ENCODE measurements at places on chromosomes 13 and 19.

- no peak for DNase-seq
These were observed 13.9 kb downstream of the C3 start for GRCh38 chr19:6706633-6706958.

- DNase-seq = no peak
These were observed 17.7 kb upstream of the RUBCNL start for GRCh38 chr13:46404733-46405100.

GRCh38 chr13:37375724-37376123 is 222.8 kb downstream of the POSTN start:
- DNase-seq = no peak

- DNase-seq = no peak
These were observed 32.0 kb downstream of the ZNRF4 start for GRCh38 chr19:5487222-5487621.

GRCh38 chr13:110445722-110446574 is 115.6 kb downstream of the RAB20 start:
- no peak for DNase-seq

DNA sequence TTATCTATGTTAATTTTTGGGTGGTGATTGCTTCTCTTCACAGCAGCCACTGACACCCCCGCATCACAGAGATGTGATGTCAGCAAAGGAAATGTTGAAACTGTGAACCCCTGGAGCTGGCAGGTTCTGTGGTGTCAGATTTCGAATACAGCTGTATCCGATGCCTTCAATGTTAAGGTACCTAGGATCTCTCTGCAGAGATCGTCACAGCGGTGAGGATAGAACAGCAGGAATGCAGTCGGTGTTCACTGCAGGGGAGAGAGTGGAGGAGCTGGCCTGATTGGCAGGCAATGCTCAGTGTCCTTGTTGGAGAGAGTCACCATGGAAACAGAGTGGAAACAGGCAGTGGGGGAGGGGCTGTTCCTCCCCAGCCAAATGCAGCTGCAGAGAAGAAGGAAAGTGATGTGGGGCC is 79.5 kb upstream of the ZNF835 start:
- DNase-seq = no peak

DNA sequence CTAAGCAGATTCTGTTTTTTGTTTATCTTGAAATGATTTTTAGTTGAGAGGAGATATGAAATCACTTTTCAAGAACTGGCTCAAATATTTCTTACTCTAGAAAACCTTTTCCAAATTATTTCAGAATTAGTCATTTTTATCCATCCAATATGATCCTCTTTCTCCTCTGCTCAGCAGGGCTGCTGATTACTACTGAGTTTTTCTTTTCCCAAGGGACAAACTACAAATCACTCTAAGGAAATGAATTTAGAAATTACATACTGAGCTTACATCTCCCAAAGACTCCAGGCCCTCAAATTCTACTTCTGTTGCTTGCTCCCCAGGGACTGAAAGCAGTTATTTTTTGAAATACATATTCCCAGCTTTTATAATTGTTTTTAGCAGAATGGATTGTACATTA is 87.4 kb upstream of the UFM1 start:
- DNase-seq = no peak

- DNase-seq = no peak
These were observed 23.2 kb downstream of the SUGP1 start for GRCh38 chr19:19296953-19297689.

DNA sequence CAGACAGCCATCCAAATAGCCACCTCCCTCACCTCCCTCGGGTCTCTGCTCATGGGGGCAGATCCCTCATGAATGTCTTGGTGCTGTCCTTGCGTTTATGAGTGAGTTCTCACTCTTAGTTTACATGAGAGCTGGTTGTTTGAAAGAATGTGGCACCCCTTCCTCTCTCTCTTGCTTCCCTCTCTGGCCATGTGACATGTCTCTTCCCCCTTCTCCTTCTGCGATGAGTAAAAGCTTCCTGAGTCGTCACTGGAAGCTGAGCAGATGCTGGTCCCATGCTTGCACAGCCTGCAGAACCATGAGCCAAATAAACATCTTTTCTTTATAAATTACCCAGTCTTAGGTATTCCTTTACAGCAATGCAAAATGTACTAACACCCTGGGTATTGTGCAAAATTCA is 208.7 kb downstream of the LACC1 start:
- DNase-seq = no peak

DNA sequence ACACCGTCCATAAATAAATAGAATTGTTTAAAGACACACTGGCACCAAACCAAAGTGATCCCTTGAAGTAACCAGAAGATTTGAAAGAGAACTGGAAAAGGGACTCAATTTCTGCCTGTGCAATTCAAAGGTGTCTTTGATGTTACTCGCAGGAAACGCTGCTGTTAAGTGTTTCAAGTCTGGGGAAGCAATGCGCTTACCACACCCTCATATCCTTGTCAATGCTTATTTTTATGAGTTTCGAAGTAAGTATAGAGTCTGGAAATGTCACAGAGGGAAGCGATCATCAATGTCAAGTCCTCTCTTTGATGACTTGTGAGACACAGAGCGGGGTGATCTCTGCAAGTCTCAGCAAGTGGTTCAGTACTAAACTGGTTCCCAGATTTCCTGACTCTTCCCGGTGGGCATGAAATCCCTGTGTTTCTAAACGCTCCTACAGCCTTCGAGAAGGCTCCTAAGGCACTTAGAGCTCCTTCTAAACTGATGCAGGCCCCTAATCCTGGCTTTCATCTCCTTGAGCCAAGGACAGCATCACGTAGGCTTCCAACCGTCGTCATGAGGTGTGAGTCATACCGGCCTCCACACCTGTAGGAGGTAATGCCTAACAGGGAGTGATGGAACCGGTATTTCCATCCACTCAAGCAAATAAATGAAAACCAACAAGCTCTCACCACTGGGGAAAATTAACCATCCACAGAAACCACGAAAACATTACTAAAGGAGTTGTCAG is 22.8 kb downstream of the SYDE1 start:
- no peak for DNase-seq

GRCh38 chr13:112767506-112768471 is 78.0 kb downstream of the ATP11A start:
- DNase-seq = peak; percentile 48

- DNase-seq = peak; percentile 54
These were observed 373 bp downstream of the TNFAIP8L1 start for GRCh38 chr19:4639531-4640246.

DNA sequence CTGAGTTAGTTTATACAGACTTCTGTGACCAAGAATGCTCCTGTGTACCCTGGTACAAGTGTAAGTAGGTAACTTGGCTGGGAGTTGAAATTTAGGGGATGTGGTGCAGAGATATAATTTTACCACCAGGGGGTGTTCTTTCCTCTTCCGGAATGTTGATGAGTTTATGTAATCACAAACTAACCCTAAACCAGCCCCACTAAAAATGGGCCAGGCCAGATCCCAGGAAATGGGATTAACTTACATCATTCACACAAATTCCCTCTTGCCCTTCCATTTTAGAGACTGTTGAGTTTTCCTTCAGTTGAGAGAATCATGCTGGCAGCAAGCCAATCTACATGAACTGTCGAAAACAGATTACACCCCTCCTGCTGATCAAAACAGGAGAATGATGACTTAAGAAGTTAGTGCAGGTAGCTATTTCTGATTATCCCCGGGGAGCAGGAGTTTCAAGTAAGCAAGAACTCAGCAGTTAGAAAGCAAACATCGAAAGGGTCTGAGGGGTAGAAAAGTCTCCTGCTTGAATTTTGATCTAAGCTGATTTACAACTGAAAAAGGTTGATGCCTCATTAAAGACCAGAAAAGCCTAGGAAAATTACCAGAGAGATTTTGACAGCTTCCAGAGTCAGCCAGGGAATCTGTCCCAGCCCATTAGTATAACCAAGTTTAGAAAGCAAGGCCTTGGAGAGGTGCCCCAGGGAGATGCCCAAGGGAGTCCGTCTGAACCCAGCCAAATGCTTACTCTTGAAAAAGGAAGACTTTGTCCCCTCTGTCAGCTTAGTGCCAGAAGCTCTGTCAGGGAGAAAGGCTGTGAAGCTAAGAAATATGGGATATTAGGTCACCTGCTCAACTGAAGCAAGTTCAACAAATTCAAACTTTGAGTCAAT is 32.3 kb upstream of the MED4 start:
- peak; percentile 50 for DNase-seq

DNA sequence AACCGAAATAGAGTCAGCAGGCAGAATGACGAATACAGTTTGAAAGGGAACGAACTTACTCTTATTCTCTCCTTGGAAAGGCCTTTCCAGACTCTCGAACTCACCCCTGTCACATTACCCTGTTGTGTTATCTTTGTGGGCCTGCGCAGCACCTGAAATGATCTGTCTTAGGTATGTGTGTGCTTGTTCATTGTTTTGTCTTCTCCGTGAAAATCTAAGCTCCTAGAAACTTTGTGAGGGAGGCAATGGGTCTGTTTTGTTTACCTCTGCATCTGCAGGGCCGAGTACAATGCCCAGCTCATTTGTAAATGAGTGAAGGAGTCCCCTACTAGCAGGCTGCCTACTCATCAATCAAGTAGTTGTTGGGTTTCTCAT is 19.6 kb downstream of the HMGB1 start:
- DNase-seq = no peak

- DNase-seq = no peak
These were observed 811.6 kb upstream of the ARGLU1 start for GRCh38 chr13:107379407-107380155.

DNA sequence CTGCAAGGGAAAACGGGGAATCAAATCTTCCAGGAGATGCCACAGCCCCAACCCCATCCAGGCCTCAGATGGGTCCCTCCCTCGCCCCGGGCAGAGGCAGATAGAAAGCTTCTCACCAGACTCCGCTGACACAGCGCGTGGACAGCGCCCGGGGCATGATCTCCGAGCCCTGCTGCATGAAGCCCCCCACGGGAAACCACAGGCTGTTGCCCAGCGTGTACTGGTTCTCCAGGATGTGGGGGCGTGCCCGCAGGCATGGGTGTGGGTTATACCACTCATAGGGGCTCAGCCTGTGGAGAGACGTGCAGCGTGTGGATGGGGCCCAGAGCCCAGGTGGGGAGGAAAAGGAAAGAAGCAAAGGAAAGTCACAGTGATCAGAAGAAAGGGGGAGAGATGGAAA is 27.2 kb upstream of the ATP1A3 start:
- DNase-seq = no peak
